ENCODE measurements at places on chromosomes 1 and 21.

- no peak for DNase-seq
Measured at GRCh38 chr1:39531526-39531925, 40.1 kb downstream of the BMP8A start.

DNA sequence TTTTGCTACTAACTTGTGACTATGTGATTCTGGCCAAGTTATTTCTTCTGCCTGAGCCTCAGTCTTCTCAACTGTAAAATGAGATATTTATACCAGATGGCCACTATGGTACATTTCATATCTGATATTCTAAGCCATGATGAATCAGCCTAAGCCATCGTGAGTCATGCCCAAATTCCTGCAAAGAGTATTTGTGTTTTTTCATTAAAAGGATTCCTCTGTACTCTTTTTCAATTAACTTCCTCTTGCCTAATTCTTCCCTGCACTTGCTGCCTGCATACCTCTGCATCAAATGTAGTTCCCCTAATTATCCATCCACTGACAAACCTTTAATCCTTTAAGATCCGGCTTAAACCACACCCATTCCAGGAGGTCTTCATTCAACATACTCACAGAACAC is 575.1 kb upstream of the BEND5 start:
- no peak for DNase-seq

DNA sequence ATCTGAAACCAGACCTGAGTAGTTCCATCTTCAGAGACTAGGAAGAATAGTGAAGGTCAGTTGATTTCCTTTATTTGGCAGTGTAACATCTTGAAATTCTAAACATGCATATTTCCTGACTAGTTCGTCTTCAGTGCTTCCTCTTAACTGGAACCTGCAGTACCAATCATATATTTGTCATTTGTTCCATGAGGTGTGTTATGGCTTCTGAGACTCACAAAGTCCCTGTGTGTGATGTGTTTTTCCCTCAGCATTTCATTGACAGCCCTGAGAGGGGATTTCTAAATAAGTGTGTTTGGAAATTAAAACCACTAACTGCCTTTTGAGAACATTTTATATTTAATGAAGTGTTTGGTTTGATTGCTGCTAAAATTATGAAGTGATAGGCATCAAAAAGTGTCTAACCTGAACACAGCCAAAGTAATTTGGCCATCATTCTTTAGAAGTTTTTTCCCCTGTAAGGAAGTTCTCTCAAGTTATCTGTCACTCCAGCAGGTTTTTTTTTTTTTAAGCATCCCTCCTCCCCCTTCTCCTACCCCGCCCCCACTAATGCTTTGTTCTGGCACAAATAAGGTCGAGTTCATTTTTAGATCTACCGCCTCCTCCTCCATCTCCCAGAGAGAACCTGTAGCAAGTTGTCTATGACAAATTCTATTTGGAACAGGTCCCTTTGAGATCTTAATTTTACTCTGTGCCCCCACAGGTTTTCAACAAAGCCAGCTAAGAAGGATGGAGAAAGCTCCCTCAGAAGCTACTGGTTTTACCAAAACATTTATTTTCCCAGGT is 61.4 kb downstream of the TMEM200B start:
- no peak for DNase-seq

DNA sequence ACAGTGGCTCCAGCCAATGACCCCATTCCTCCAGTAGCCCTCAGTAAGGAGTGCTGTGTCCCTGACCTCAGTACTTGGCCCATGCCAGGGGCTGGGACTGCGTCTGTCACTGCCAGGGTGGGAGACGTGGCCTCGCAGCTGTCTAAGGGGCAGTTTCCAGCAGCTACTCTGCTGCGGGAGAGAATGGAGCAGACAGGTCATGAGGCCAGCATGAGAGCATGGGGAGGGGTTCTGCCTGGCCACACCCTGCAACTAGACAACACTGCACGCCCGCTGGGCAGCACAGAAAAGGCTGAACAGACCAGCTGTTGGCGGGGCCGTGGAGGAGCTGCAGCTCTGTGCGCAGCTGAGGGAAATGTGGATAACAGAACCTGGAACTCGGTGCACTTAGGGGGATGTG is 91.6 kb upstream of the COL6A1 start:
- no peak for DNase-seq

GRCh38 chr1:44999232-44999631 is 11.9 kb downstream of the HECTD3 start:
- no peak for DNase-seq

GRCh38 chr1:54922921-54923421 is 36.0 kb upstream of the DHCR24 start:
- DNase-seq: no peak

DNA sequence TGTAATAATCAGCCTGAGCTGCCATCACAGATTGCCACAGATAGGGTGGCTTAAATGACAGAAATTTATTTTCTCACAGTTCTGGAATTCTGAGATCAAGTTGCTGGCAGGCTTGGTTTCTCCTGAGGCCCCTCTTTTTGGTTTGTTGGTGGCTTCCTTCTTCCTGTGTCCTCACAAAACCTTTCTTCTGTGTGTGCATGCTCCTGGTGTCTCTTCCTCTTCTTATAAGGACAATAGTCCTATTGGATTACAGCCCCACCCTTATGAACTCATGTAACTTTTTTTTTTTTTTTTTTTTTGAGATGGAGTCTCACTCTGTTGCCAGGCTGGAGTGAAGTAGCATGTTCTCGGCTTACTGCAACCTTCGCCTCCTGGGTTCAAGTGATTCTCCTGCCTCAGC is 41.0 kb upstream of the F3 start:
- DNase-seq: no peak

GRCh38 chr1:12231276-12231595 is 1.4 kb downstream of the VPS13D start:
- DNase-seq: no peak

GRCh38 chr1:13714851-13715250 is 14.9 kb downstream of the PRDM2 start:
- DNase-seq: no peak

DNA sequence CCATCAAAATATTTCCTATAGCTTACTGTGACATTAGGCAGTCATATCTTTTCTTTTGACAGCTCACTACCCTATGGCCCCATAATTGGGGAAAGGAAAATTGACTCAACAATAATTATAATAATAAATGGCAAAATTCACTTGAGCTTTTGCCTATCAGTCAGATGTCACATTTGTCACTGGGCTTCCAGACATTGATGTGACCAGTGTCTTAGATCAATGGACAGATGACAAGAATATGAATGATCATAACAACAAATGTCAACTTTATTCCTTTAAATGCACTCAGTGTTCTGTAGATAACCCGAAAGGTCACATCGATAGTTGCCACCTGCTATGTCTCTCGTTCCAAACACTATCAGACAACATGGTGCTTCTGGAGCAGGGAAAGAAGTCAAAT is 266.7 kb downstream of the GPATCH2 start:
- no peak for DNase-seq

DNA sequence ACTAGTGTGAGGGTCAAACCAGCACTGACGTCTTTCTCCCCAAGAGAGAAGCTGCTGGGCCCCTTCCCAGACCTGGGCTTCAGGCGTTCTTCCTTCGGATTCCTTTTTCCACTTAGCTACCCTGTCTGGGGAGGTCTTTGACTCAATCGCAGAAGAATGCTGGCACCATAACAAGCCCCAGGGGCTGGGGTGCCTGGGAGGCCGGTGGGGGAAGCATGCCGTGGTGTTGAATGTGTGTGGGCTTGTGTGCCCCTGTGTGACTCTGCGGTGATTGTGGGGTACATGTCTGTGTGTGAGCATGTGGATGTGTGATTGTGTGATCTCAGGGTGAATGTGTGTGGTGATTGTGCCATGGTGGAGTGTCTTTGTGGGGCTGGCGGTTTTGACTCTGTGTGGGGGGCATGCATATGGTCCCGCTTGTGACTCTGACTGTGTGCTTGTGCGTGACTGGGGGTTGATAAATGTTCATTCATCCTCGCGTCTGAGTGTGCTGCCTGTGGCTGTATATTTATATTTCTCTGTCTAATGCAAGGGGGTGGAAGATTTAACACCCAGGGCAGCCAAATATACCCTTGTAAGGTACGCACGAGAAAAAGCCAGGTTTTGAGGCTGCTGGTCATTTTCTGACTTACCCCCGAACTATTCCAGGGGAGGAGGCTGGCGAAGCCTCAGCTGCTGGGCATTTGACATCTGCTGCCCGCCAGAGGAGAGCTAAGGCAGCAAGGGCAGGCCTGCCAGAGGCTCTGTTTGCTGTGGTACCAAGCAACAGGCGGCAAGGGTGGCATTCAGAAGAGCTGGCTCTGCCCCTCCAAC is 1.1 kb upstream of the SYNC start:
- DNase-seq: no peak

GRCh38 chr1:201739080-201739479 is 89.9 kb upstream of the IPO9 start:
- no peak for DNase-seq

DNA sequence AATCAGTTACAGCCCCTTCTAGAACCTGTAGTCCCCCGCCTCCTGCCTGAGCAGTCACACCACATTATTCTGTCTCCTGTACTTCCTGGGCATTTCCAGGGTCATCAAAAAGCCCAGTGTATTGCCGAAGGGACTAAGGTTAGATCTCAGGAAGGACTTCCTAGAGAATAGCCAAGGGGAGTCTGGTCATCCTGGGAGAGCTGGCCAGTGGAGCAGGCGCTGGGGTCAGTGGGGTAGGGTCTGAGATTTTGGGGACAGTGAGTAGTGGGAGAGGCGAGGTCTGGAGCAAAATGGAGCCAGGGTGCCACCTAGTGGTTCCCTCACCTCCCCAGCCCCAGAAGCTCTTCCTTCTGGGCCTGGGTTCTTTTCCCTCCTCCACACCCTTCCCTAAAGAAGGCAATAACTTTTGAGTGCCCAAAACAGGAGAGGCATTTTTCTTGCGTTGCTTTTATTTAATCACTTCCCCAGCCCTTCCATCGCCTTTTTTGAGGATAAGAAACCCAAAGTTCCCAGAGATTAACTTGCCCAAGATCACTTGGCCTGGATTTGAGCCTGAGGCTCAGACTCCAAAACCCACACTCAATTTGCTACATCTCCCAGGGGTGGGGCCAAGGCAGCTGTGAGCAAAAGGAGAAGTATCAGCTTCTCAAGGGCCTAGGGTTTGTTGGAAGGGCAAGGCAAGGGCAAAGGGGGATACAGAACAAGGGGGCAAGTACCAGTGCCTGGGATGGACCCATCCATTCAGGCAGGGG is 7.3 kb upstream of the PMVK start:
- no peak for DNase-seq
